Stimulated activated CD4-positive, alpha-beta T cell treated with anti-CD3 and anti-CD28 coated beads, Interleukin-1b, Interleukin-23, amount 100 ng/mL, for 1 hour (primary cell): ENCODE measurements at places on chromosomes 12 and 14.

GRCh38 chr12:1594261-1595025 lies at the start of gene FBXL14:
FBXL14 (minus strand) TSS chr12:1594581; CDS start chr12:1594066, 515 bp downstream.
- peak; percentile 73 for DNase-seq

- no peak for DNase-seq
Measured at GRCh38 chr12:54197010-54197409, 8.2 kb upstream of the SMUG1 start.

DNA sequence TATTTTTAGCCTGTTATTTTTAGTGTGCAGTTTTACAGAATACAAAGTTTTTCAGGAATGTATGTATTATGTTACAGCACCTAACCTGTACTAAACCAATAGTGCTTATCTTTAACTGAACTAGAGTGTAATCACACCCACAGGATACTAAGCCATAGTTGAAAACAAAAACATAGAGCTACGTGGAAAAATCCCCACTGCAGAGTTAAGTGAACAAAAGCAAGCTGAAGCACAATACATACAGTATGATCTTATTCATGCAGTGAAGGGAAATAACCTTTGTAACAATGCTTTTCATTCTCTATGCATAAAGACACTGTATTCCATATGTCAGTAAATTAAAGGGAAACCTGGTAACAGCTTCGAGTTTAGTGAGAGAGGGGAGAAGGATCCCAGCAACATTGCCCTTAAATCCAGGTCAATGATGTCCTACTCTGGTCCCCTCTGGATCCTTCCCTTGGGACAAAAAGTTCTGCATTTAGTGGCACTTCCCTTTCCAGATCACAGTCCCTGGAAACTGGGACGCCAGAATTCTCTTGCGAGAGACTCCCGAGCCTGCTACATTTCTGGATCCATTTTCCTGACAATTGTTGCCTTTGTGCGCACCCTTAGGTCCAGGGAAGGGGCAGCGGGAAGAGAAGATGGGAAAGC lies 121.3 kb upstream of the CCND2 start:
- DNase-seq: no peak

DNA sequence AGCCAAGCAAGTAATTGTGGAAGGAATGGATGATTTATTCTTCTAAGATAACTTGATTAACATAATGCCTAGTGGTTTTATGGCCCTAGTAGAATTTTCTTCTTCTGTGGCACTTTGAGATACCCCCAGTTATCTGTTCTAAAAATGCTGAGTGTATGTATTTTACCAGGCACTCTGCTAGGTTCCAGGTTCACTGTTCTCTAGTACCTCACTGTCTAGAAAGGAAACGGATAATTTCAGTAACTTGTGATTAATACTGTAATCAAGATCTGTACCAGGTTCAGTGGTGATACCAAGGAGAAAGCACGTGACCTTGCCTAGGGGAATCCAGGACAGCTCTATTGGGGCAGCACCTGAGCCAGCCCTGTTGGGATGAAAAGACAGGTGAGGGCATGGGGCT lies 8.0 kb downstream of the ANO6 start:
- no peak for DNase-seq

DNA sequence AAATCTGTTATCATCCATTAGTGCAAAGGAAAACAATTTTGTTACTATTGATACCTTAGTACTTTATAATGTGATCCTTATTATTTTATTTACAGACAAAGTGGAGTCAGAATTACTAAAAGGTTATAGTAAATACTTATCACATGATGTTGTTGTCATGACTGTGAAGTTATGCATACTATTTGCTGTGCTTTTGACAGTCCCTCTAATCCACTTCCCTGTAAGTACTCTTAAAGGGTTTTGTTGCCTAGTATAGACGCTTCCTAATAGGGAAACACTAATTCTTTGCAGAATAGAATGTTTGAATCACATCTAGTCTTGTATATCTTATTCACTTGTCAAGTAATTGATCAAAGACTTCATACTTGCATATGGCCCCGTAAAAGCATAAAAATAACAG lies 69.4 kb downstream of the SLC38A6 start:
- DNase-seq: no peak

DNA sequence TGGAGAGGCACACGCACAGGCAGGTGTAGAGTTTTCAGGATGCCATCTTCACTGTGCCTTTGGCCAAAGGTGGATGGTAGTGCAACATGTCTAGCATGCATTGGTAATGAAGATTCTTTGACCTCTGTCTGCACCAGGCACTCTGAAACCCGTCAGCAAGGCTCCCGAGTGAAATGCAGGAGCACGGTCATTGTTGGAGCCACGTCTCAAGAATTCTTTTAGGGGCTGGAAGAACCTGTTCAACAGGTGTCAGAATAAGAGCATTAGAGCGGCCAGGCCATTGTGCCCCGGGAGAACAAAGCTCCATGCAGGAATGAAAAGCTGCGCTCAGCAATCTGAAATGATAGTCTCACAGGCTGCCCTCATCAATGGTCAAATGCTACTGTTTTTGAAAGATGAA lies 40.2 kb upstream of the DICER1 start:
- DNase-seq: no peak

- DNase-seq: no peak
Measured at GRCh38 chr12:102995372-102995771, 37.9 kb downstream of the ASCL1 start.

DNA sequence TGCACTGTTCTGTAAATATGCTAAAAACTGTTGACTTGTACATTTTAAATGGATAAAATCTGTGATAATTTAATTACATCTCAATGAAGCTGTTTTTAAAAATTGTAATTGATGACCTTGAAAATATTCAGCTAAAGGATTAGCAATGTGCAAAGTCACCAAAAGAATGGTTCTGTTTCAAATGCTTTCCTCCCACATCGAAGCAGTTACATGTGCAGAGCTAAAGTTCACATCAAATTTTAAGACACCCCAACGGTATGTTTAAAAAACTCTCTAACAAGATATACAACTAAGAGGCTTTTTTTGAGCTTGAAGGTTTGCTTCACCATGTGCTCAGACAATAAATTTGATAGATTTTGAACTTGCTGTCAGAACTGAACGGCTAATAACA lies 114.6 kb upstream of the KRAS start:
- DNase-seq: no peak

DNA sequence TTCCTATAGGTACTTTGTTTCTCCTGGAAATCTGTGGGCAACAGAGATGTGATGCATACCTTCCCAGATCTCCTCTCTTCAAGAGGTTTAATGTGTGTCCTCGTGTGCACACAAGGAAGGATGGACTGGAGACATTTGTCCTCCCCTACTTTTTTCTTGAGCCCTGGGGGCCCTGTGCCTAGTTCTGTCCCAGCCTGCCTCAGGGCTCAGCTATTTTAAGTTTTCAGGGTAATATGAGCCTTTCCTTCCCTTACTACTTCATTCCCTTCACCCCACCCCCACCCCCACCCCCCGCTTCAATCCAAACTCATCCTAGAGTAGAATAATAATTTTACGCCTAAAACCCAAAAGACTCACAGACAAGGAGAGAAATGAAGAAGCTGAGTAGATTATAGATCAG lies 446 bp downstream of the STAC3 start:
- DNase-seq: no peak

DNA sequence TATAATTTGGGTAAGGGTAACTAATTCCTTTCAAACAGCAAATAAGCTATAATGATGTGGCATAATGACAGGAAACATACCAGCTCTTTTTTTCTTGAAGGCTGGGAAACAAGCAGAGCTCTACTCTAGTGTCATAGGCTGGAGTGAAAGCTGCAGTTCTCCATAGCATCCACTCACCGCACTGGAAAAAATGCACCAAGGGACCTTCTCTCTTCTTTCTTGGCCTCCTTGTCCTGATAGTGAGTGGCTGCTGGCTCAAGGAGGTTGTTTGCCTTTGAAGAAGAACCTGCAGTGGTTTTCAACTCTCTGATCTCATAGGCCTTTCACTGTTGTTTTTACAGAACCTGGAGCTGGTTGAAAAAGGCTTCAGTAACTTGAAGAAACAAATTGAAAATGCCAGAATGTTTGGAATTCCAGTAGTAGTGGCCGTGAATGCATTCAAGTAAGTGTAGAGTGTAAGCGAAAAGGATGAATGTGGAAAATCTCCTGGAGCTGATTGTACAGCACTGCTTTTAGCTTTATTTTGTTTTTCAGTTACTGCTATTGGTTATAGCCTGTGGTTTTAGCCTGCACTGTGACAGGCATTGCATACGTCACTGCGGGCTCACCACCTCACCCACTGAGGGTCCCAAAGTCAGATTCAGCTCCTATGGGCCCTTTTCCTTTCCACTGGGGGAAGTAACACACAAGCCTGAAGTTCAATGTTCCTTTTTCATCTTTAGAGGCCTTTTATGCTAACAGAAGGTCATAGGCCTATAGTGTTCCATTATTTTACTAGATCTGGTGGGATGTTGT lies 17.2 kb upstream of the AKAP5 start:
- no peak for DNase-seq

GRCh38 chr12:46487567-46488131 lies 115.1 kb upstream of the SLC38A2 start:
- DNase-seq: no peak

DNA sequence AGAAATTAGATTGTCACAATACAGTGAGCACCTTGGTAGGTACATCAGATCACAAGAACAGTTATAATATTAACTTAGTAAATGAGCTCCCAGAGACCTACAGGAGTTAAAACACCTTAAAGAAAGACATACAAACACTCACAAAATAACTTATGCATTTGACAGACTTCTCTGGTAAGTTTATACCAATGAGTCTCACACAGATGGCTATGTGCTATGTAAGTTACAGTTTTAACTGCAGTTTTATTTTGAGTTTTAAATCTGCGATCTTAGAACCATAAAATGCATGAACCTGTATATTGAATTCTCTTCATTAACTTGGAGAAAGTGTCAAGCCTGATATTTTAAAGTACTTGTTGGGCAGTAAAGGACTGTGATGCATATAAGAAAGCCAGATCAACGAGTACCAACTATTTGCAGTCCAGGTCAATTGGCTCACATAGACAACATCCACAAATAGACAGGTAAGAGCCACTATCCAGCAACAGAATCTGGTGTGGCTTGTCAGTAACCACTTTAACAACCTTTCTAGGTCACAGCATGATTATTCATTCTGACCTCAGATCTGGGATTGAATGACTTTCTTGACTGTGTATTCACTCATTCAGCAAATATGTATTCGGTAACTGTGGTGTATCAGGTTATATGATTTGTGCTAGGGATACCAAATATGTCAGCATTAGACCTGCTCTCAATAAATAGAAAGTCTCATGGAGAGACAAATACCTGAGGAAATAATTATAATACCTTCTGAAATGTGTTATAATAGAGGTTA lies 856.6 kb upstream of the MGAT4C start:
- no peak for DNase-seq

GRCh38 chr14:77364146-77364545 lies 12.7 kb downstream of the TMED8 start:
- DNase-seq: no peak

DNA sequence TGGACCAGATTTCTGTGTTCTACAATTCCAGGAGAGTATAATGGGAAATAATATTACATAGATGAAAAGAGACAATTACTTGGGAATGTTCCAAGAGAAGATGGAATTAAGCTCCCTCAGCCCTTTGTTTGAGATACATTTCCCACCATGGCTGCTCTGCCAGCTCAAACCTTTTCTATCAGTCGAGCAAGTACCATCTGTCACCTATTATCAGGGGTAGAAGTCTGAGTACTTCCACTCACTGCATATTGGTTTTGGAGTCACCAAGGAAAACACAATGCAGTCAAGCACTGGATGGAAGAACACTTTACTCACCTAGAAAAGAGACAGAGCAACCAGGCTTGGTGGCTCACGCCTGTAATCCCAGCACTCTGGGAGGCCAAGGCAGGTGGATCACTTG lies 270.4 kb upstream of the FAR2 start:
- no peak for DNase-seq

- no peak for DNase-seq
Measured at GRCh38 chr14:100297320-100298300, 8.6 kb downstream of the SLC25A29 start.

- DNase-seq: no peak
Measured at GRCh38 chr12:25744313-25744712, 191.2 kb upstream of the LMNTD1 start.

- no peak for DNase-seq
Measured at GRCh38 chr14:76576047-76576741, 185.1 kb upstream of the VASH1 start.

DNA sequence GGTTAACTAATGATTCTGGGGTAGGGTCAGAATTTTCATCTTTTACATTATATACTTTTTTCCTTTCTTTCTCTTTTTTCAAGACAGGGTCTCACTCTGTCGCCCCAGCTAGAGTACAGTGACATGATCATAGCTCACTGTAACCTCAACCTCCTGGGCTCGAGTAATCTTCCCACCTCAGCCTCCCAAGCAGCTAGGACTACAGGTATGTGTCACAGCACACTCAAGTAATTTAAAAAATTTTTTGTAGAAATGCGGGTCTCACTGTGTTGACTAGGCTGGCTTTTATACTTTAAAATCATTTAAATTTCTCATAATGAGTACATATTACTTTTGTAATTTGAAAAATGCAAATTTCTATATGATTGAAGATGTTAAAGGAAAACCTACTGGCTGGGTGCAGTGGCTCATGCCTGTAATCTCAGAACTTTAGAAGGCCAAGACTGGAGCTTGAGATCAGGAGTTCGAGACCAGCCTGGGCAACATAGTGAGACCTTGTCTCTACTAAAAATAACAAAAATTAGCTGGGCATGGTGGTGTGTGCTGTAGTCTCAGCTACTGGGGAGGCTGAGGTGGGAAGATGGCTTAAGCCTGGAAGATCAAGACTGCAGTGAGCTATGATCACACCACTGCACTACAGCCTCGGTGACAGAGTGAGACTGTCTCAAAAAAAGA lies 25.7 kb downstream of the R3HDM2 start:
- DNase-seq: no peak

DNA sequence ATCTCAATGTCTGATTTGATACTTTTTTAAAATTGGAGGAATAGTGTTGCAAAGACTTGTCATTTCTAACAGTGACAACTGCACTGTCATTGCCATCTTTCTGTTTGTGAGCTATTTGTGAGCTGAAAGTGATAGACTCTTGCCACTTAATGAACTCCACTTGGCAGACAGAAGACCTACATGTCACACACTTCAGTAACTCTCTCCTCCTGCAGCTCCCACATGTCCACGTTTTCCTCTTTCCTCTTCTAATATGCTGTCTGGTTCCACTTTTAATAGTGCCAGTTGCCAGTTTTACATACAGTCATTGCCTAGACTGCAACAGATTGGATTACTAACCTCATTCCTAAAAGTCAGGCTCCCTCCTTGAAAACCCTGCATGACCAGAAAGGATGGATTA lies 121.5 kb downstream of the CAPZA3 start:
- no peak for DNase-seq

DNA sequence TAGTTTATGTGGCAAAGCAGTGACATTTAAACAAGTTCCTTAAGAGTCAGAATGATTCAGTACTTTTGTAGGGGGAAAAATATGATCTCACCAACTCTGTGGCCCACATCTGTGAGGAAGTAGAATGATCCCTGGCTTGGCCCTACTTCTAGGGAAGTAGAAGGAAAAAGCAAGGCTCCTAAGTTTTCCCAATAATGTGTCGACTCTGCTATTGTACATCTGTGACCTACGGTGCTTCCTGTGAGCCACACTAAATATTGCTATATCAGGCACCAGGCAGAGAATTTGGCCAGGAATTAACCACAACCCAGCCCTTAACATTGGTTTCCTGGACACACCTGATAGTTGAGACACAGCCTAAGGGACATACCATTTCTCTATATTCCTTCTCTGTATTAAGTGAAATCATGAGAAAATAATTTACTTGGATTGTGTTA lies 9.3 kb upstream of the NID2 start:
- DNase-seq: no peak
